ENCODE measurements at places on chromosomes 11 and 22. TPM values are rescaled to one million over a fixed set of nuclear protein-coding genes. Genes with fewer than 3 reads are reported as not detected.

The CCDC88B gene
- 188 TPM for total RNA-seq

The FREY1 gene
- total RNA-seq = 2.7 TPM

The CARNS1 gene
- 0.66 TPM for total RNA-seq

The RFPL2 gene
- total RNA-seq = 0.15 TPM

The MMP12 gene
- not detected for total RNA-seq

The CDC42EP1 gene
- 1.9 TPM for total RNA-seq

The GTSE1 gene
- 55.8 TPM for total RNA-seq

The NAV2 gene
- total RNA-seq = 0.12 TPM

The SLC22A9 gene
- total RNA-seq = not detected

The CASP12 gene
- not detected for total RNA-seq

The PHOX2A gene
- not detected for total RNA-seq

The MPZL3 gene
- total RNA-seq = 23.9 TPM

The CASP1 gene
- total RNA-seq = 87.9 TPM

The CNGA4 gene
- not detected for total RNA-seq

The NCAM1 gene
- total RNA-seq = 1.2 TPM

The MPPED1 gene
- not detected for total RNA-seq

The SLC17A6 gene
- not detected for total RNA-seq

The FDX1 gene
- 12.2 TPM for total RNA-seq

The MS4A5 gene
- not detected for total RNA-seq

The INS gene
- not detected for total RNA-seq

The PNPLA5 gene
- total RNA-seq = not detected

The E2F8 gene
- 22.8 TPM for total RNA-seq

The WNT7B gene
- total RNA-seq = not detected

The CLTCL1 gene
- total RNA-seq = 0.66 TPM

The SMIM35 gene
- total RNA-seq = 0.49 TPM

The KDM4E gene
- not detected for total RNA-seq

The SELENOH gene
- total RNA-seq = 175 TPM

The OR10A6 gene
- total RNA-seq = not detected

The MCHR1 gene
- not detected for total RNA-seq

The NPTXR gene
- total RNA-seq = 1.6 TPM

The BDNF gene
- not detected for total RNA-seq

The MYO7A gene
- total RNA-seq = 0.10 TPM

The CADM1 gene
- total RNA-seq = not detected

The SCGB1D2 gene
- not detected for total RNA-seq

The OR8D1 gene
- not detected for total RNA-seq

The MRGPRX3 gene
- not detected for total RNA-seq

The APOL1 gene
- 105 TPM for total RNA-seq

The NCF4 gene
- 70.4 TPM for total RNA-seq

The PIWIL4 gene
- 0.69 TPM for total RNA-seq

The NTM gene
- not detected for total RNA-seq

The DTX4 gene
- total RNA-seq = 0.12 TPM

The ELF5 gene
- not detected for total RNA-seq

The OR52A1 gene
- total RNA-seq = not detected

The CD3D gene
- total RNA-seq = 648 TPM

The FAM83F gene
- total RNA-seq = 0.27 TPM

The KCNJ5 gene
- not detected for total RNA-seq

The MOGAT2 gene
- total RNA-seq = not detected

The OR51E2 gene
- not detected for total RNA-seq

The B3GAT1 gene
- 1.9 TPM for total RNA-seq

The CREB3L1 gene
- not detected for total RNA-seq

The OR6X1 gene
- not detected for total RNA-seq

The DRD4 gene
- total RNA-seq = 0.34 TPM

The SUSD2 gene
- 1.6 TPM for total RNA-seq

The CHRM4 gene
- total RNA-seq = 1.3 TPM

The PLAAT4 gene
- total RNA-seq = 136 TPM

The MISFA gene
- 5.3 TPM for total RNA-seq

The NRXN2 gene
- total RNA-seq = 1.3 TPM

Measured in T-helper 1 cell treated with Interleukin-12 subunit alpha and Interleukin-12 subunit beta and Interleukin-4 antibody, amounts not matched to agents 30 ng/mL and 1 ng/mL, for 36 hours (primary cell).